ENCODE measurements at places on chromosomes 11 and 22. TPM values are rescaled to one million over a fixed set of nuclear protein-coding genes. Genes with fewer than 3 reads are reported as not detected.

- no peak for DNase-seq
Measured at GRCh38 chr11:106821291-106821690, 197.0 kb downstream of the GUCY1A2 start.

GRCh38 chr11:87128372-87128771 lies 90.6 kb downstream of the TMEM135 start:
- DNase-seq = no peak

GRCh38 chr11:20089367-20089766 lies 70.9 kb downstream of the DBX1 start:
- no peak for DNase-seq

DNA sequence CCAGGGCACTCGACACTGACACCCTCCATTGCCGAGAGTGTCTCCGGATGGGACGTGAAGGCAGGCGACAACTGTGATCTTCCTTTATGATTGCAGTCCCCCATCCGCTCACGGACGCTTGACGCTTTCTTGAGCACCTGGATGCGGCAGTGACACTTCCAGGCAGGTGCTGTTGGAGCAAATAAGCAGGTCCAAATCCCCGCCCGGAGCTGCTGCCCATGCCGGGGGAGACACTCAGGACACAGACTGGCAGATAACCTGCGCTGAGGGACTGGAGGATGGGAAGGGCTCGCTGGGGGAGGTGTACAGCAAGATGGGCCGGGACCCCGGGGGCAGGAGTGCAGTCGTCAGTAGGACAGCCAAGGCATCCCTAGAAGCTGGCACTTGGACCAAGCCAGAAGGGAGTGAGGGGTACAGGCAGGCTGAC lies 1403.5 kb downstream of the BRD1 start:
- DNase-seq = no peak

- DNase-seq = peak; percentile 50
Measured at GRCh38 chr11:837189-837989, 4.6 kb downstream of the CD151 start.

DNA sequence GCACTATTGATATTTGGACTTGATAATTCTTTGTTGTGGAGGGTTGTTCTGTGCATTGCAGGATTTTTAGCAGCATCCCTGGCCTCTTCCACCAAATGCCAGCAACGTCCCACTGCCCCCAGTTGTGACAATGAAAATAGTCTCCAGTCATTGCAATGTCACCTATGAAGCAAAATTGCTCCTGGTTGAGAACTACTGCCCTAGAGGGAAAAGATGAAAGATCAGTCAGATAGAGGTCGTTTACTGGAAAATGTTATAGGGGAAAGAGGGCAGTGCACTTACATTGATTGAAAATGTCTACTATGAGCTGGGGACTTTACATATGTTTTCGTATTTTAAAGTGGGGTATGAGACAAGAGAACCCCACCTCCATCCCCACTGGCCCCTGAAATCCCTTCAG lies 77.1 kb upstream of the FAM181B start:
- DNase-seq = no peak

DNA sequence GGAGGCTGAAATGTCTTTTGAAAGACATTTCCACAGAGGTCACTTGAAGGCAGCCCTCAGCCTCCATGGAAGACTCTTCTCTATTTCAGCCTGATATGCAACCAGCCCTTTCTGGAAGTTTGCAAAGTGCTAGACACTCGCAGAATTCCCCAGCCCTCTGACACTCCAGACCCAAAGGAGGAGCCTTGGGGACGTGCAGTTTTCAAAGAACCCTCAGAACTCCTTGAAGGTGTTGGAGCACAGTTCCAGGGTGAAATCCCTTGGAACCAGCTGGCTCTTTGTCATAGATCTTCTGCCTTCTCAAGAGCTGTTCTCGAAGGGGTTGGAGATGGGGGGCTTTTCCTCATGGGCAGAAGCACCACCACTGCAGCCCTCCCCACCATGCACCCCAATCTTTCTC lies 19.6 kb downstream of the SPATA19 start:
- no peak for DNase-seq

- DNase-seq = no peak
Measured at GRCh38 chr11:113255096-113255495, 59.3 kb upstream of the TTC12 start.

- peak; percentile 50 for DNase-seq
Measured at GRCh38 chr22:25110846-25111578, 88.6 kb upstream of the CRYBB3 start.

DNA sequence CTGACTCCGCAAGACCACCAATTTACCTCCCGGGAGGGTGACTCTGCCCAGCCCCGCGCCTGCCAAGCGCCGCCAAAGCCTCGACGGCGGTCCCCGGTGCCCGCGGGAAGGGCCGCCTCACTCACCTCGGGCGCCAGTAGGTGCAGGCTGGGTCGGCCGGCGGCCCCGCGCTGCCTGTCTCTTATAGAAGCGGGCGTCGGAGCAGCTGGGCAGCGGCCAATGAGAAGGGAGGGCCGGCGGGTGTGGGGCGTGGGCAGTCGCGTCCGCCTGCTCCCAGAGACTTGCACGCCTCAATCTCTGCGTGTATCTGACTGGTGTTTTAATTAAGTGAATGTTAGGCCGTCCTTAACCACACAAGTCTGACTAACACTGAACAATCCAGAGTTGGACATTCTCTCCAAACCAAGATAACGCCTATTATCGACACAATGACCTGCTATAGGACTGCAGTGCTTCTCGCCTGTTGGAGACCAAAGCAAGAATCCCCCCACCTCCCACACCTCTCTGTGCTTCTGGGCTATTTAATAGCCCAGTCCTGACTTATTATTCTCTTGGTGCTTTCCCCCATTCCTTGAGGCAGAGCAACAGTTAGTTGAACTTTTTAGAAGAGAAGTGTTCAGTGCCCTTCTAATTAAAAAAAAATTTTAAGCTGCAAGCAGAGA lies at the start of gene TPH1:
Gene TPH1, minus strand, starts transcription at position 154 of the 662 bp plus-strand sequence. CDS start 5,507 bp downstream, outside the sequence.
- DNase-seq = no peak

GRCh38 chr11:65648997-65649493 lies 11.1 kb downstream of the SIPA1 start:
- DNase-seq = no peak

GRCh38 chr22:21837248-21837979 lies 30.0 kb downstream of the MAPK1 start:
- DNase-seq = no peak

IGLL1 gene
- total RNA-seq = not detected

TIMP3 gene
- total RNA-seq = 0.73 TPM

ESAM gene
- total RNA-seq = 0.91 TPM

BCR gene
- total RNA-seq = 150 TPM

SCN3B gene
- 0.04 TPM for total RNA-seq
